ENCODE measurements at places on chromosomes 3 and 15. TPM values are rescaled to one million over a fixed set of nuclear protein-coding genes. Genes with fewer than 3 reads are reported as not detected.

FGF12 gene
- 0.09 TPM for total RNA-seq

SLC12A1 gene
- total RNA-seq, result not detected

NOX5 gene
- not detected for total RNA-seq

THSD4 gene
- 21.6 TPM for total RNA-seq

BRPF1 gene
- total RNA-seq, result 11.0 TPM

ARID3B gene
- 0.23 TPM for total RNA-seq

MGA gene
- 14.2 TPM for total RNA-seq

SORD gene
- total RNA-seq, result 5.1 TPM

TMEM207 gene
- total RNA-seq, result not detected

TEX55 gene
- not detected for total RNA-seq
